ENCODE measurements at places on chromosomes 4 and X. TPM values are rescaled to one million over a fixed set of nuclear protein-coding genes. Genes with fewer than 3 reads are reported as not detected.

Gene ATRX
- total RNA-seq: 125 TPM

Gene RHOXF2B
- not detected for total RNA-seq

Gene HTN3
- total RNA-seq: not detected

Gene CTAG1A
- total RNA-seq: not detected

Gene IBSP
- total RNA-seq: not detected

Gene HSFX3
- not detected for total RNA-seq

Gene CLIC2
- 18.0 TPM for total RNA-seq

Gene RPS6KA6
- 0.40 TPM for total RNA-seq

Gene HTN1
- total RNA-seq: not detected

Gene TLL1
- 15.2 TPM for total RNA-seq

Gene RAB33A
- 0.27 TPM for total RNA-seq

Gene PPP2R2C
- under 0.01 TPM for total RNA-seq

Gene GPR78
- total RNA-seq: not detected

Gene PAK3
- total RNA-seq: 1.1 TPM

Gene RBPJ
- total RNA-seq: 75.4 TPM

Gene ACE2
- total RNA-seq: not detected

Gene TLR3
- 7.5 TPM for total RNA-seq

Gene TMPRSS11B
- not detected for total RNA-seq

Gene CHRDL1
- not detected for total RNA-seq

Gene MAGEA1
- not detected for total RNA-seq

Gene PLAC1
- total RNA-seq: 1.6 TPM

Gene TLR10
- not detected for total RNA-seq

Gene RASGEF1B
- total RNA-seq: 0.13 TPM

Gene EDA
- 2.8 TPM for total RNA-seq

Gene STEEP1
- 39.2 TPM for total RNA-seq

Gene IL1RAPL2
- not detected for total RNA-seq

Gene SH3TC1
- total RNA-seq: 155 TPM

Gene RHOXF2
- total RNA-seq: not detected

Gene FOXP3
- not detected for total RNA-seq

Gene SPANXN4
- total RNA-seq: not detected

Gene RHOH
- not detected for total RNA-seq

Gene RTL3
- total RNA-seq: not detected

Gene UGT2B15
- total RNA-seq: not detected

Gene AKAP14
- not detected for total RNA-seq

Gene FGD1
- total RNA-seq: 8.3 TPM

Gene PCDH7
- total RNA-seq: 39.3 TPM

Gene SGCB
- total RNA-seq: 42.7 TPM

Gene CPEB2
- total RNA-seq: 16.2 TPM

Gene HSFX1
- total RNA-seq: 0.53 TPM

Gene GSX2
- not detected for total RNA-seq

Gene PPEF2
- not detected for total RNA-seq

Gene CPE
- total RNA-seq: 2.1 TPM

Gene GPR173
- total RNA-seq: 3.2 TPM

Gene TSPYL2
- 6.7 TPM for total RNA-seq

Gene LRBA
- total RNA-seq: 92.0 TPM

Gene SLC26A1
- not detected for total RNA-seq

Gene ZNF718
- total RNA-seq: 12.6 TPM

Gene NEIL3
- 14.1 TPM for total RNA-seq

Gene SCFD2
- total RNA-seq: 27.1 TPM

Gene FAM114A1
- 162 TPM for total RNA-seq

Gene TDO2
- total RNA-seq: not detected

Gene CFAP47
- total RNA-seq: 0.13 TPM

Gene GIMD1
- total RNA-seq: not detected

Gene RIPPLY1
- total RNA-seq: not detected

Gene DKK2
- 6.0 TPM for total RNA-seq

Gene SPANXA1
- not detected for total RNA-seq

Gene PLP1
- total RNA-seq: not detected

Gene AMBN
- not detected for total RNA-seq

Gene UGT2A1
- total RNA-seq: 0.93 TPM

All from thoracic aorta endothelial cell (primary cell).